ENCODE measurements at places on chromosomes 6 and 20.

DNA sequence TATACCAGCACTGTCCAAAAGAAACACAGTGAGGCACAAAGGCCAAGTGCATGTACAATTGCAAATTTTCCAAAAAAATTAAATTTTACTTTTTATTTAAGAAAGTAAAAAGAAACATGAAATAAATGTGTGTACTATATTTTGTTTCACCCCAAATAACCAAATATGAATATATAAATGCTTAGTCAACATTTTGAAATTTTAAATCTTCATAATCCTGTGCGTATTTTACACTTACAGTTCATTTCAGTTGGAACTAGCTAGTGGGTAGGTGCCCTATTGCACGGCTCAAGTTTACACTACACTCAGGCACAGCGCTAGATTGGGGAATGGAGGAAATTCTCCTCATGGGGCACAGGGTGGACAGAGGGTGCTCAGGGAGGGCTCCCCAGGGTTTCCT, 18.0 kb upstream of the BTN3A3 start:
- peaks cover 5% of the 10 kb centered on the region for H3K4me1 ChIP-seq
- peak overlapping the region; percentile 81 for H3K4me3 ChIP-seq
- no peak for DNase-seq
- H3K36me3 ChIP-seq: peaks cover 19% of the 10 kb centered on the region
- H3K27ac ChIP-seq: no peak overlapping the region

DNA sequence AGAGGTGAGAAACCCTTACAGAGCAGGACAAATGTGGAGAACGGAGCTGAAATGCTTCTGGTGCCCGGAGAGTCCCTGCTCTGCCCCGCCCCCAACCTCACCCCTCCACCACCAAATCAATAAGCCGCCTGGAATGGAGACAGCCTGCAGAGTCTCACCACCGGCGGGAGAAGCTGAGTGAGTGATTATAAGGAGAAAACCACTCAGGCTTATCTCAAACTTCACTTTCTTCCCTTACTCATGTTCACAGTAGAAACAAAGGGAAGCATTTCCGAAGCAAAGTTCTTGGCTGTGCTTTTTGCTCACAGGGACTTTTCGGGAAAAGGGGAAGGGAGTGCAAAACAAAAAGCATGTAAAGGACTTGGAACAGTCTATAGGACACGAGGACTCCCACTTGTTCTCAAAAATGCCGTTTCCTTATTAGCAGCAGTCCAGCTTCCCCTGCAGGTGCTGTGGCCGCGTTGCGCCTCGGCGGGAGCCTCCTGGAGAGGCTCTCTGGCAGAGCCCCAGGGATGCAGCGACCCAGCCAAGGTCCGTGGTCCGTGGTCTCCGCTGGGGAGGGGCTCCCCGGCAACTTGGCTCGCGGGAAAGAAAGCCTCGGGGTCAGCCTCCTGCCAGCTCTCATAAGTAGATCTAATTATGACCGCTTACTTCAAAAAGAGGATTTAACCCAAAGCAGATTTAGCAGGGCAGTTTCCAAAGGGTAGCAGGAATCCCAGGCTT, 64.8 kb upstream of the TMEM30A start:
- no peaks in the 10 kb centered on the region for H3K4me1 ChIP-seq
- H3K36me3 ChIP-seq: no peaks in the 10 kb centered on the region
- DNase-seq: peak; percentile 13

- no peak overlapping the region for H3K4me3 ChIP-seq
- DNase-seq: no peak
- H3K36me3 ChIP-seq: no peaks in the 10 kb centered on the region
- H3K4me1 ChIP-seq: no peaks in the 10 kb centered on the region
Observed at GRCh38 chr6:148628251-148628650, 118.6 kb upstream of the UST start.

DNA sequence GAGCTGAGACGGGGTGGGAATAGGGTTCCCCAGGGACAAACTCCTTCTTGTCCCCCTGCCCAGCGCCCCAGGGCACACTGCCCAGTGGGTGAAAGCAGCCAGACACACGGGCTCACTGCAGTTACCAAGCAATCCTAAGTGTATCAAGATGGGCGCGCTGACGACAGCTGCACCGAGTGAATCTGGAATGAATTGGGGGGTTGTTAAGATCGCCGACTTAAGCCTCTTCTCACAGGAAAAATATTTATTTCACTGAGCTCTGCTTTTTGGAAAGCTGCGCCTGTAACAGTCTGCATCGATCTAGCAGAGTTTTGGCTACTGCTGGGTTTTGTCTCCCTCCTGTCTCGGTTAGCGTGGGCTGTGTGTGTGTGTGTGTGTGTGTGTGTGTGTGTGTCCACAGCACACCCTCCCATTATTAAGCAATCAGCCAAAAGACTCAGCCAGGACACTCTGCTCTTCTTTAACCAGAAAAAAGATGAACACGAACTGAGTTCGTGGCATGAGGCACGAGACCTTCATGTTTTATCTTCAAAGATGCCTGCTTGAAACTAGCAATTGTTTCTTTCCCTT, 35.9 kb downstream of the RIPOR3 start:
- peaks cover 27% of the 10 kb centered on the region for H3K4me1 ChIP-seq
- DNase-seq: peak; percentile 88
- no peaks in the 10 kb centered on the region for H3K27me3 ChIP-seq
- H3K4me3 ChIP-seq: no peak overlapping the region
- peak overlapping the region; percentile 94 for H3K27ac ChIP-seq

GRCh38 chr20:35000922-35001595, 45.4 kb downstream of the MYH7B start:
- H3K4me1 ChIP-seq: no peaks in the 10 kb centered on the region
- no peak overlapping the region for H3K4me3 ChIP-seq
- H3K36me3 ChIP-seq: peaks cover 89% of the 10 kb centered on the region
- H3K27me3 ChIP-seq: no peaks in the 10 kb centered on the region
- no peak overlapping the region for H3K27ac ChIP-seq

DNA sequence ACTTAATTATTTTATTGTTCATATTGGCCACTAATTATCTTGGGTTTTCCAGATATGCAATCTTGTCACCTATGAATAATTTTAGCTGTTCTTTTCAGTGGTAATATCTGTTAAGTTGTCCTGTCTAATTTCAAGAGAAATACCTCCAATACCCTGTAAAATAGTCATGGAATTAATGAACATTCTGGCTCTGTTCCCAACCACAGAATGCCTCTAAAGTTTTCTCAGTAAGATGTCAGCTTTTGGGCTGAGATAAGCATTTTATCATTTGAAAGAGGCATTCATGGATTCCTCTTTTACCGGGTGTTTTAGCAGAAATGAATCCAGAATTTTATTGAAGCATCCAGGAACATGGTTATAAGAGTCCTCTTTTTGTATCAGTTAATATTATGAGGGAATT, 109.3 kb downstream of the WDR27 start:
- peak; percentile 79 for DNase-seq
- no peaks in the 10 kb centered on the region for H3K36me3 ChIP-seq
- H3K4me1 ChIP-seq: peaks cover 5% of the 10 kb centered on the region
- H3K4me3 ChIP-seq: no peak overlapping the region

DNA sequence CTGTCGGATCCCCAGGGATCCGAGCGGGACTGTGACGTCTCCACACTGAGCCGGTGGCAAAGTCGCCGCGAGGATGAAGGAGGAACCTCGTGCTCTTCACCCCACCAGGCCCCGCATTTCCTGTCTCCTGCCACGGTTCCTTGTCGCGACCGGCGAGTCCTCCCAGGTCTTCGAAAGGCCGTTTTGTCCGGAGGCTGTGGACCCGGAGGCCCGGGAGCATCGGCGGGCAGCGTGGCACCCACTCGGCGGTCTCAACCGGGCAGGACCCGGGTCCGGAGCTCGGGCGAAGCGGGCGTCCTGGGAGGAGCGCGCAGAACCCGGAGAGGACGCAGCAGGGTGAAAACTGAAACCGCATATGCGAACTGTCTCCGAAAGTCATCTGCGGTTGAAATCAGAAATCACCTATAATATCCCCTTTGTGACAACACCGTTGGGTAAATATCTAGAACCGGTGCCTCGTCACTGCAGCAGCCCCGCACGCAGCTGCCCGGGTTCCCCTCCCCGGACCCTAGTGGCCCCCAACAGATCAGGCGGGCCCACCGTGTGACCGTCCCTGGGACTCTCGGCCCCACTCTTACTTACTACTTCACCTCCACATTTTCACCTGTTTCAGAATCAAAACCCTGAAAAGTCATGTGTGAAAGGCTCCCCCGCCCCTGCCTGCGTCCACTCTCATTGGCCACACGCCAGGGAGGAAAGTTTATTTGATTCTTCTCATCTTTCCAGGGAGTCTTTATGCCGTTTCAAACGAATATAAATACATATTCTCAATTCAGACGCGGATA, 3.1 kb upstream of the ULBP2 start:
- H3K4me3 ChIP-seq: peak overlapping the region; percentile 46
- H3K27ac ChIP-seq: no peak overlapping the region
- H3K4me1 ChIP-seq: peaks cover 4% of the 10 kb centered on the region
- H3K36me3 ChIP-seq: no peaks in the 10 kb centered on the region
- peaks cover 48% of the 10 kb centered on the region for H3K27me3 ChIP-seq

DNA sequence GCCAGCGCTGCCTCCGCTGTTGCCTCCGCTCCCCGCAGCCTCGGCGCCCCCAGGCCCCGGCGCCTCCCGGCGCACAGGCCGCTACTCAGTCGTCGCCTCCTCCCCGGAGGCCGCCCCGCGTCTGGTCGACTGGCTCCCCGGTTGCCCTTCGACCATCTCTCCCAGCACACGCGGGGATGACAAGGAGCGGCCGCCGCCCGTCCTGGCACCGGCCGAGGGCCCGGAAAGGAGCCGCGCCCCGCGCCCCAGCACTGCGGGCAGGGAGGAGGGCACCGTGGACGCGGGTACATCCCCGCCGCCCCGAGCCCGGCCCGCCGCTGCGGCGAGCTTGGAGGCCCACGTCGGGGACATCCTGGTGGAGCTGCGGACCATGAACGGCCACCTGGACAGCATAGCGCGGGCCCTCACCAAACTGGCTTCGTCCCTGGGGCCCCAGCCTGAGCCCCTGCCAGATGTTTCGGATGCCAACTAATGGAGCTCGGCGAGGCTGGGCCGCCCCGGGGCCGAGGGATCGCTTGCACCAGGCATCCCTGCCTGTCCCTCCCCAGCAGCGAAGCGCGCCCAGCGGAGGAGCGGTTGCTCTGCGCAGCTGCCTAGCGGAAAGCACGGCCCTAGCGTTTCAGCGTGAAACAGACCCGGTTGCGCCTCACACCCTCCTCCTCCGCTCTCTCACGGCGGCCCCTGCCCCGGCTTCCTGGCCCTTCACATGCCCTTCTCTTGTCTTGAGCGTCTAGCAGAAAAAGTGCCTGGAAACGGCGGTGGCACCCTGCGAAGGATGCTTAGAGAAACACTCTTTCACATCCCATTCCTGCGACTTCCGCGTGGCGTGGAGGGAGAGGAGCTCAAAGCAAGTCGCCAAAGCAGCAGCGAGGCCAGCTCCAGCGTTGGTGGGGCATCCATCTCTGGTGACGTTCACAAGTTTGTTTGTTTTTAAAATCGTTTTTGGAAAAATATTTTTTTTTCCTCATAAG, 285.8 kb upstream of the SUPT3H start:
- no peak for DNase-seq
- H3K36me3 ChIP-seq: no peaks in the 10 kb centered on the region
- no peak overlapping the region for H3K27ac ChIP-seq
- H3K27me3 ChIP-seq: no peaks in the 10 kb centered on the region

DNA sequence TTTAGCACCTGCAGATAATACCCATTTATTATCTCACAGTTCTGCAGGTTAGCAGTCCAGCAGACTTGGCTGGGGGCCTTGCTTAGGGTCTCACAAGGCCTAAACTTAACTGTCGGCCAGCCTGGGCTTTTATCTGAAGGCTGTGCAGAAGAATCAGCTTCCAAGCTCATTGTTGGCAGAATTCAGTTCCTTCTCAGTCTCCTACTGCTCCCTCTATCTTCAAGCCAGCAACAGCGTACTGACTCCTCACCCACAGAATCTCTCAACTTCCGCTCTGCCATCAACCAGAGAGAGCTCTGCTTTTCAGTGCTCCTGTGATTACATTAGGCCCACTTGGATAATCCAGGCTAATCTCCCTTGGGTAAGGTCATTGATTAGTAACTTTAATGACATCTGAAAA, 30.2 kb upstream of the NHSL1 start:
- H3K4me1 ChIP-seq: peaks cover 2% of the 10 kb centered on the region
- H3K4me3 ChIP-seq: no peak overlapping the region
- no peak overlapping the region for H3K27ac ChIP-seq
- no peak for DNase-seq
- no peaks in the 10 kb centered on the region for H3K36me3 ChIP-seq

DNA sequence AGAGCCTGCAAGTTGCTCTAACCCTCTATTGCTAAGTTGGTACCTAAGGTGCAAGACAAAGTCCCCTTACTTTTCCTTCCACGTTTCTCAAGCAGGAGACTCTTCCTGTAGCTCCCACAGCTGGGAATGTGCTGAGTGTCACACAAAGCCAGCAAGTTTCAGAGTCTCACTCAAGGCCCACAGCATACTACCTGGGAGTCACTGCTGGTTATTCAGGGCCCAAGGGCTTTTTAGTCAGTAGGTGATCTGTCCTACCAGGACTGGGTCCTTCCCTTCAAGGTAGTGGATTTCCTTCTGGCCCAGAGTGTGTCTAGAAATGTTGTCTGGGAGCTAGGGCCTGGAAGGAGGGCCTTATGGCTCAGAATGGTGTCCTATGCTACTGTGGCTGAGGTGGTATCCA, 261.9 kb upstream of the CITED2 start:
- no peaks in the 10 kb centered on the region for H3K4me1 ChIP-seq
- no peaks in the 10 kb centered on the region for H3K36me3 ChIP-seq
- H3K27ac ChIP-seq: no peak overlapping the region
- no peaks in the 10 kb centered on the region for H3K27me3 ChIP-seq
- H3K4me3 ChIP-seq: no peak overlapping the region

GRCh38 chr6:31035862-31036497, 25.7 kb downstream of the MUC22 start:
- H3K4me3 ChIP-seq: no peak overlapping the region
- H3K36me3 ChIP-seq: no peaks in the 10 kb centered on the region
- H3K27me3 ChIP-seq: peaks cover 5% of the 10 kb centered on the region
- DNase-seq: peak; percentile 7
- H3K4me1 ChIP-seq: peaks cover 8% of the 10 kb centered on the region

- DNase-seq: no peak
- no peaks in the 10 kb centered on the region for H3K4me1 ChIP-seq
- H3K27me3 ChIP-seq: no peaks in the 10 kb centered on the region
- H3K36me3 ChIP-seq: peaks cover 5% of the 10 kb centered on the region
Observed at GRCh38 chr6:34819571-34820480, 27.9 kb downstream of the BLTP3A start.

DNA sequence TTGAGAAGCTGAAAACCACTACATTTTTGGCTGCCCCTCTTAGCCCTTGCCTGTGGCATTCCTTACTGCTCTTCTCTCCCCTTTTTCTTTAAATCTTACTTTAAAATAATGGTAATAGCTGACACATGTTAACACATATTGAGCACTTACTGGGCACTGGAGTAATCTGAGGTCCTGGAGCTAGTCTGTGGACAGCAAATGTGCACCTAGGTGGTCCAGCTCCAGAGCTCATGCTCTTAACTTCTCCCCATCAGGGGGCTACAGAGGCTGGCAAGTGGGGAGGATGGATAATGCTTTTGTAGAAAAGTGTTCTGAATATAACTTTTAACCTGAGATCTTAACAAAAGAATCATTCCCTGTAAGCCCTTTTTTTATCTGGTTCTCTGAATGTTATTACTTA, 74.8 kb downstream of the ADGRB3 start:
- no peak overlapping the region for H3K27ac ChIP-seq
- DNase-seq: no peak
- H3K36me3 ChIP-seq: no peaks in the 10 kb centered on the region

Measured in IMR-90 (cell line).